ENCODE measurements at places on chromosomes 16 and 17.
A peak's percentile ranks its signal among the peaks of the same experiment; 100 is the strongest.

- no peak for DNase-seq
Measured at GRCh38 chr16:56874800-56875199, 9.8 kb downstream of the SLC12A3 start.

DNA sequence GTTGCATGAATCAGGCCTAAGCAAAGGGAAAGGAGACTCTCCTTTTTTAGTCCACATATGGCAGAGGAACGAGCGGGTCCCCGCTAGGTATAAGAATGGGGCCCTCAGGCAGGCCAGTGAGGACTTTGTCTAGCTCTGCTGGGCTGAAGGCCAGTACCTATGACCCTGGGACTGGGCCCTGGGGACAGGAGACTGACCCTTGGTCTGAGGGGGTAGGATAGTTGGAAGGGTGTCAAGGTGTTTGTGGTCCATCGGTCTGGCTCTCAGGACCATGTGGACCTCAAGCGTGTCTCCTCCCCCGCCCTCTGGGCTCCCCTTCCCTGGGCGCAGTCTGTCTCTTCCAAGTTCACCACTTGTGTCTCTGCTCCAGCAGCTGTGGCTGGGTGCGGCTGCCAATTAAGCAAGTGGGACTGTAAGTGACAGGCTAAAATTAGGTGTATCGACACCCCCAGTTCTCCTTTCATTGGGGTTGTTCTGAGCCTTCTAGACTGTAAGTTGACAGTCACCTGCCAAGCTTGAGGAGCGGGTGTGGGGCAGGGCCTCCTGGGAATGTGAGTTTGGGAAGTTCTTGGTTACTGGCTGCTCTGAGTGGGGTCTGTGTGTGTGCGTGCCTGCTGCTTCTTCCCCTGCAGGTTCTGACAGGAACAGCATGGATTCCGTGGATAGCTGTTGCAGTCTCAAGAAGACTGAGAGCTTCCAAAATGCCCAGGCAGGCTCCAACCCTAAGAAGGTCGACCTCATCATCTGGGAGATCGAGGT lies 24.5 kb downstream of the AKAP1 start:
- no peak for DNase-seq

GRCh38 chr17:17071531-17072360 lies 29.5 kb downstream of the MPRIP start:
- DNase-seq = no peak

DNA sequence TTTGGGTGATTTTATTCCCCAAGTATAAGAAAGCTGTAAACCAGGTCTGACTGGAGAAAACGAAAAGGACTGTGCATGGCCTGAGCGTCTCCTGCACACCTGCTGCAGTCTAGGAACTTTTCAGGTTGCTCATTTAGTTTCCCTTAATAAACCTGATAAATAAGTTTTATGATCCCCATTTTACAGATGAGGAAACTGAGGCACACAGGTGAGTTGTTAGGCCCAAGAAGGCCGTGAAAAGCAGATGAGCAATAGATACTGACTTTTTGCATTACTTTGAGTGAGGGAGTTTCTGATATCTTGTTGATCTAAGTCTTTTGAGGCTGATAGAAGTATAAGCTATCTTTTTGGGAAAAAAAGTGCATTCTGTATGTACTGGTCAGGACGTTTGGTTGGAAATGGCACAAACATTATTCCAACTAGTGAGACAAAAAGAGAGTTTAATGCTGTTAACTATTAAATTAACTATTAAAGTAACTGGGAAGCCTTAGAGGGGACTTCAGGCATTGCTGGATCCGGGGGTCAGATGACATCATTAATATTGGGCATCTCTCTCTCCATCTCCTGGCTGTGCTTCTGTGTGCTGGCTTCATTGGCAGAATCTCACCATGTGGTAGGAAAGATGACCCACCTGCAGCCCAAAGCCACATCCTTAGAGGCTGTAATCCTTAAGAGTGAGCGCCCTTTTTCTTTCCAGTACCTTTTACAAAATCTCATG lies 163.4 kb downstream of the CMIP start:
- no peak for DNase-seq

DNA sequence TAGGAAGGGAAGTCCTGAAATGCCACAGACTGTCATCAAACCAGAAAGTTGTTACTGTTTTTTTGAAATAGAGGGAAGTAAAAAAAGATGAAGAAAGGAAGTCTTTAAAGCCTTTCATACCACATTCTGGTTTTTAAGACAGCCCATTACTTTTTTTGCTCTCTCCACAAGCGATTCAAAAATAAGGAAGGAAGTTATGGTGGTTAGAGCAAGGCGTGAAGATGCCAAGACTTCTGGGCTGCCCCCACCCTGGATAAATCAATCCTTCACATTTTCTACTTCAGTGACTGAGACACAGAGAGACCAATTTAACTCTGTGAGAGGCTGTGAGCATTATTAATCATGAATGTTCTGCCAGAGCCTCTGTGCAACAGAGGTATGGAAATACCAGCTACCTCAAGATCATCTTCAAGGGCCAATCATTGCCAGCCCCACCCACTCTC lies 82.3 kb upstream of the BCAR1 start:
- DNase-seq = no peak

GRCh38 chr17:16529906-16530305 lies 37.9 kb upstream of the LRRC75A start:
- no peak for DNase-seq

DNA sequence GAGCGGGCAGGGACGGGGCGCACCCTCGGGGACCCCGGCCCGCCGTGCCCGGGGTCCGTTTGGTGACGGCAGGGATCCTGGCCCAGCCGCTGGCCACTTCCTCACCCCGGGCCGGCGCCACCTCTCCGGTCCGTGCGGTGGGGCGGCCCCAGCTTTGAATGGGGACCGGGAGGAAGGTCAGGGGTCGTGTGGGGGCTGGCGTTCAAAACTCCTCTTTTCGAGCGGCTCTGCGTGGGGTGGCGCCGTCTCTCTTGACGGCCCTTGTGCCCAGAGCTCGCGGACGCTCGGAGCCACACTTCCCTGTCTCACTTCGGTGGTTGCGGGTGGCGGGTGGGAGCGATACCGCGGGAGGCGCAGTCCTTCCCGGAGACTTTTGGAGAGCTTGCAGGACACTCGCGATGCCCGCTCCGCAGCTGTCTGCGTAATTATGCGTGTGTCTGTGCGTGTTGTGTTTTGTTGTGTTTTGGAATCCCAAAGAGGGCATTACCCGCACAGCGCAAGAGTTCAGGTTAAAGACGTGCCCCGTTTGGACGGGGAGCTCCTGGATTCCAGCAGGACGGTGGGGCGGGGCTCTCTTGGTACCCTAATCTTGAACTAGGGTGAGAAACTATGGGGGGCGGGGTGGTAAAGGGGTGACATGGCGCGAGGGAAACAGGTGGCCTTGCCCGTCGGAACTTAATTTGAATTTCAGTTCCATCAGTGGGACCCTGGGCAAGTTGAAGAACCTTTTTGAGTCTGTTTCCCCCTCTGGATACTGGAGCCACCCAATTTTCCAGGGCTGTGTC lies 637 bp downstream of the PLCG2 start:
- no peak for DNase-seq

GRCh38 chr17:60781880-60782412 lies 104.3 kb downstream of the BCAS3 start:
- DNase-seq = no peak

- no peak for DNase-seq
Measured at GRCh38 chr17:17485420-17485819, 8.6 kb downstream of the MED9 start.

GRCh38 chr17:79698146-79698846 lies 32.4 kb upstream of the ENPP7 start:
- no peak for DNase-seq

DNA sequence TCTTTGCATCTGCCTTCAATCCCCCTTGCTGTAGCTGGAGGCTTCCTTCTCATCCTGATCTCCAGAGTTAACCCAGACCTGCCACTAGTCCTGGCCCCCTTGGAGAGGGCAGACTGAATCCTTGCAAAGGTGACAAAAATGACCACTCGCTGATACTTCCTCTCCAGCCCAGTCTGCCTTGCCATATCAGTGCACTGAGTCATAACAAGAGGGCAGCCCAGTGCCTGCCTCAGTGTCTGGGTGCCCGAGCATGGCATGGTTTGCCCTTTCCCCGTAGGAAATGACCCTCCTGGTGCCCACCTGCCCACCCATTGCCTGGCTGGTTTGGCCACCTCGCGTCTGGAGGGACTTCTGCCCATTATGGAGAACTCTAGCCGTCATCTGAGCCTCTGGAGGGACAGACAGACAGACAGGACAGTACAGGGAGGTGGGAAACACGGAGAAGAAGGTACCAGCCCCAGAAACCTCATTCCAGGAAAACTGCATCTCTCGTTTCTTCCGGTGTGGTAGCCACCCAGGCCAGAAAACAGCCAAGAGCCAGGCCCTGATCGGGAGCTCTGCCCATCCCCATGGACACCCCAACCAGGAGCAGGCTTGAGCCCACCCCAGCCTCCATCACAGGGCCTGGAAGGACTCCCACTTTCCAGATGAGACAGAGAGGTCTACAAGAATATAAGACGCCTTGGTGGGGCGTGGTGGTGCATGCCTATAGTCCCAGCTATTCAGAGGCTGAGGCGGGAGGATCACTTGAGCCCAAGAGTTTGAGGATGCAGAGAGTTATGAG lies 71.5 kb downstream of the SCNN1B start:
- DNase-seq = no peak

- no peak for DNase-seq
Measured at GRCh38 chr17:67137026-67137370, 92.6 kb downstream of the CACNG1 start.

DNA sequence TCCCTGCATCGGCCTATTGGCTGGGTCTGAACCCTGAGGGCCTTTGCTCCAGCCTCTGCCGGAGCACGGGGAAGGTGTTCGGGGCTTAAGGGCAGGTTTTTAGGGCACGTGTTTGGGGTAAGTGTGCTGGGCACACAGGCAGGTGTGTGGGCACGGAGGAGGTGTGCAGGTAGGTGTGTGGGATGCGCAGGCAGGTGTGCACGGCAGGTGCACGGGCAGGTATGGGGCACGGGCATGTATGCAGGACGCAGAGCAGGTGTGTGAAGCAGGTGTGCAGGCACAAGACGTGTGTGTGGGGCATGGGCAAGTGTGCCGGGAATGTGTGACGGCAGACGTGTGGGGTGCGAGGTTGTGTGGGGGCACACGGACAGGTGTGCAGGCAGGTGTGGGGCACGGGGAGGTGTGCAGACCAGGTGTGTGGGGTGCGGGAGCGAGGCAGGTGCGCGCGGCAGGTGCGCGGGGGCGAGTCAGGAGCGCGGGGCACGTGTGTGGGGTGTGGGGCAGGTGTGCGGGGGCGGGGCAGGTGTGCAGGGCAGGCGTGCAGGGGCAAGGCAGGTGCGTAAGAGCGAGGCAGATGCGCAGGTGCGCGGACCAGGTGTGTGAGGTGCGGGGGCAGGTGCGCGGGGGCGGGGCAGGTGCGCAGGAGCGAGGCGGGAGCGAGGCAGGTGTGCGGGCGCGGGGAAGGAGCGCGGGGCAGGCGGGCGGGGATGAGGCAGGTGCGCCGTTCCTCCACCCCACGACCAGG lies 28.6 kb upstream of the METRNL start:
- no peak for DNase-seq

GRCh38 chr16:70788668-70789594 lies 12.0 kb downstream of the VAC14 start:
- DNase-seq = no peak

- DNase-seq = no peak
Measured at GRCh38 chr16:53515811-53516210, 12.8 kb upstream of the AKTIP start.

- no peak for DNase-seq
Measured at GRCh38 chr17:66540131-66540781, 237.8 kb downstream of the PRKCA start.

- DNase-seq = no peak
Measured at GRCh38 chr17:39517224-39517623, 55.9 kb downstream of the CDK12 start.

- no peak for DNase-seq
Measured at GRCh38 chr16:68351463-68351862, 40.6 kb downstream of the PRMT7 start.

GRCh38 chr17:16353317-16354174 lies at the start of gene CENPV:
TSS of gene CENPV (minus strand) at chr17:16353469. CDS start at chr17:16353436, 33 bp downstream.
- DNase-seq = no peak

DNA sequence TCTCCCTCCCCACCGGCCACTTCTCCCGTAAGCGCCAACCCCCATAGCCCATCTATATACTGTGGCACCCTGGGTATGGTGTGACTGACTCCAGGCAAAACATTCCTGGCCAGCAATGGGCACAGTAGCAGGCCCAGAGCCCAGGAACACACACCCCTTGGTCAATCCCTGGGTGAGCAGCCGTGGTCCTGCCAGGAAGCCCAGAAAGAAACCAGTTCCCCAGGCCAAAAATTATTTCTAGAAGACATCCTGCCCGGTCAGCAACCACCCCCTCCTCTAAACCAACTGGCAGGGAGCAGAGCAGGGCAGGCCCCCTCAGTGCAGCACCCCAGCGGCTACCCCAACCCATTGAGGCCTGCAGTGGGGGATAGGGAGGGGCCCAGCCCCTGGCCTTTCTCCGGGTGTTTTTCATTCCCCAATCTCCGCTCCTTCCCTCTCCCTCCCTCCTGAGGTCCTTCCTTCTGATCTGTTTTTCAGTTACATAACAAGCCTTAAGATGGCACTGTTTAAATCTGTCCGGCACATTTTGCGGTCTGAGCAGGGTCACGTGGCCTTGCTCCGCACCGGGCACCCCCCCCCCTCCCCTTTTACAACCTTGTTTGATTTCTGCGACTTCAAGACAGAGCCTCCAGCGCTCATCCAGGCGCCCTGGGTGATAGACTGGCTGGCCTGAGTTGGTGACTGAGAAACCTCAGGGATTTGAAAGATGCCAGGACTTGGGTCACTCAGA lies 2.0 kb downstream of the NPTX1 start:
- DNase-seq = no peak

- DNase-seq = peak; percentile 96
Measured at GRCh38 chr16:14321542-14321941, 250.4 kb downstream of the MRTFB start.

- DNase-seq = no peak
Measured at GRCh38 chr17:40777971-40778370, 4.4 kb downstream of the KRT27 start.

DNA sequence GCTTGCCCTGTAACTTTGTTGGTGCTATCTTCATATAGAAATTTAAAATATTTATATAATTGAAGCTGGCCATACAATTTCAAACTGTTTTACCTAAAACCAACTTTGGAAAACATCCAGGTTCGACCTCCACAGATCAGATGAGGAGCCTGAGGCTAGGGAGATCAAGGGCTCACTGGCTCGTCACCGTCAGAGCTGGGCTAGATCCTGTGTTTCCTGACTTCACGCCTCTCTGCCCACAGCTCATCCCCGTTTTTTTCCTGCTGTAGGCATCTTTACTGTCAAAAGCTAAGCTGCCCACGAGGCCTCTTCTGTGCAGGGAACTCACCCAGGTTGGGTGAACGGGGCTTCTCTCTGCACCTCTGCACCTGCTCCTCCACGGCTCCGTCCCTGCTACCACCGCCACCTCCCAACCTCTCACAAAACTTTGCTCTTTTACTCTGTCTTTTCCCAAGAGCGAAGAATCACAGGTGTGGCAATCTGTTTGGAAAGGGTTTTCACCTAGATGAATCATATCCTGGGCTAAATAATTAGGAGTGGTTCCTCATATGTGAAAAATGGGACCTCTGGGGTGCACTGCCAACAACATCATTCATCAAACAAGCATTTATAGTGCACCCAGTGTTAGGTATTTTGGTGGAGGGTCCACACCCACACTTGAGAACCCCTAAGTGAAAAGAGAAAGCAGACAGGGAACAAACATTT lies 24.8 kb upstream of the KDM6B start:
- no peak for DNase-seq

- DNase-seq = no peak
Measured at GRCh38 chr16:74297145-74297665, 591 bp downstream of the PSMD7 start.

GRCh38 chr16:4982056-4982867 lies 24.1 kb downstream of the SEC14L5 start:
- no peak for DNase-seq
